ENCODE measurements at places on chromosomes 12 and 14.
A peak's percentile ranks its signal among the peaks of the same experiment; 100 is the strongest.

GRCh38 chr12:22682663-22683062 lies 57.7 kb downstream of the ETNK1 start:
- no peak for DNase-seq

DNA sequence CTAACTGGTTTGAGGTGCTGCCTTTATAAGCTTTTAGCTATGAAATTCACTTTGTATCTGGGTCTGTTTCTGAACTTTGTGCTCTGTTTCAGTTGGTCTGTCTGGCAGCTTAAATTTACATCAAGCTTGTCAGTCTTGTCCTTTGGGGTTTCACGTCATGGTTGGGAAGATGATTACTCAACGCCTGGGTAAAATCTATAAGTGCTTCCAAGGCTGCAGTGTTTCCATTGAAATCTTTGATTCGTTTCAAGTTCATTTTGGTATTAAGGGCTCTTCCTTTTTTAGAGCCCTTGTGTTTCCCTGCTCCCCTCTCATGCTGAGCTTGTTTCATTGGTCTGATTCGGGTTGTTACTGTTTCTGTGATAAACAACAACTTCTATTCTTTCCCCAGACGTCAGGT lies 58.2 kb downstream of the FBXW8 start:
- DNase-seq = no peak

DNA sequence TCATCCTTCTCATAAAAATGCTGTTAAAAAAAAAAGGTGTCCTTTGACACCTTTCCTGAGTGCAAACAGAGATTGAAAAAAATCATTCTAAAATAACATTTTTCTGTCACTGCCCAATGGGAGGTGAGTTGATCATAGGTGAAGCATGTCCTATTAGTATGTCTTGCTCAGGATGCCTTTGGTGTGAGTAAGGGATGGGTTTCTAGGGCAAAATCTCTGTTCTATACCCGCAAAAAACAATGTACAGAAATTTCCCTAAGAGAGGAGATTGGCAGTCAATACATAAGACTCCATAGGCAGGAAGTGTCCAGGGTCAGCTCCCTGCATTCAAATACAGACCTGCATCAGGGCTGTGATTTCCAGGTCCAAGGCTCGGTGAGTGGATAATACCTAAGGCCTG lies 195.2 kb downstream of the DAD1 start:
- DNase-seq = no peak

GRCh38 chr12:58106195-58106594 lies 164.8 kb downstream of the ATP23 start:
- no peak for DNase-seq

DNA sequence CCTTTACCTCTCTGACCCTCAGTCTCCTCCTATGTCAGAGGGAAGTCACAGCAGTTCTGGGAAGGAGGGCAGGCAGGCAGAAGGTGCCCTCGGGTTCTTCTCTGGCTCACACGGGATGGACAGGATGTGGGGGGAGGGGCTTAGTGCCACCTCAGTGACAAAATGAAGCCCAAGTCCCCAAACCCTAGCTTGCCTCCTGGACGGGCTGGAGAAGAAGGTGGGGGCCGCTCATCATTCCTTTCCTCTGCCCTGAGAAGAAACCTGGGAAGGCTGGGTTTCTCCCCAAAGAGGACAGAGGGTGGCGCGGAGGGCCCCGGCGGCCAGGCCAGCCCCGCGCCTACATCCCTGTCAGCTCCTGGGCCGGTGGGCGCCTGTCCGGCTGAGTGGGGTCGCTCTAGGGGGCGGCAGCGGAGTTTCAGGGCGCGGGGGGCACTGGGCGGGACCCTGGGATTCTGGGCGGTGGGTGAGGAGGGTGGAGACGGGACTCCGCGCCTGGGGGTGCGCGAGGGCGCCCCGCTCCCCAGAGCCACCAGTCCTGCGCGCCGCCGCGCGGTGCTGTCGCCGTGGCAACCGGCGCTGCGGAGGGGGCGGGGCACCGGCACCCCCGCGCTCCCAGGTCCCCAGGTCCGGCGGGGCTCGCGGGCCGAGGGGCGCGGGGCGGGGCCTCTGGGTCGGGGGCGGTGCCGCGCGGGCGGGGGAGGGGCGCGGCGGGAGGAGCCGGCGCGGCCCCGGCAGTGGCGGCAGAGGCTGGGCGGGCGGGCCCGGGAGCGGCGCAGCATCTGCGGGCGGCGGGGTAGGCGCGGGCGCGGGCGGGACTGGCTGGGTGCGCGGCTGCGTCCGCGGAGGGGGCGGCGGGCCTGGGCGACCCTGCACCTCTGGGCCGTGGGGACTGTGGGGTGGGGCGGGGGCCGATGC lies at the start of gene TMEM121:
Gene TMEM121, plus strand, starts transcription at position 723 of the 915 bp plus-strand sequence. CDS start 2,252 bp downstream, outside the sequence.
- DNase-seq = peak; percentile 34

DNA sequence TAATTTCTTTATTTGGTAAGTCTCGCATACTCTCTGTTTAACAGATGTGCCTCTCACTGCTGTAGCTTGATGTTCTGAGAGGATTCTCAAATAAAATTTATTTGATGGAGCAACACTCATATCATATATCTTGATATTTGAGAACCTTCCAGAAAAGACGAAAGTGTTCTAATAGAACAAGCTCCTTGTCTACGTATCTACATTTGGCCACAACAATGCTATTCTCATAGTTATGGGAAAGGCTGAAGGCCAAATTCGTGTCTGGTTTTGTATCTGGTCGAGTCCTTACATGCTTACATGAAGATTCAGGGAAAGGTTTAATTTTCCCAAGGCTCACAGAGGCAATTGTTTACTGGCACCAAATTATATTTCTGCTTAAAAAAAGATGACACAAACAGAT lies 186.7 kb upstream of the SLC38A2 start:
- no peak for DNase-seq

GRCh38 chr12:43840338-43840737 lies 4.5 kb downstream of the TMEM117 start:
- no peak for DNase-seq

GRCh38 chr12:122813310-122813713 lies 21.9 kb upstream of the HIP1R start:
- no peak for DNase-seq

- no peak for DNase-seq
Observed at GRCh38 chr12:92439420-92439805, 263.4 kb upstream of the PLEKHG7 start.

GRCh38 chr14:103255555-103255954 lies 78.5 kb upstream of the EIF5 start:
- no peak for DNase-seq

DNA sequence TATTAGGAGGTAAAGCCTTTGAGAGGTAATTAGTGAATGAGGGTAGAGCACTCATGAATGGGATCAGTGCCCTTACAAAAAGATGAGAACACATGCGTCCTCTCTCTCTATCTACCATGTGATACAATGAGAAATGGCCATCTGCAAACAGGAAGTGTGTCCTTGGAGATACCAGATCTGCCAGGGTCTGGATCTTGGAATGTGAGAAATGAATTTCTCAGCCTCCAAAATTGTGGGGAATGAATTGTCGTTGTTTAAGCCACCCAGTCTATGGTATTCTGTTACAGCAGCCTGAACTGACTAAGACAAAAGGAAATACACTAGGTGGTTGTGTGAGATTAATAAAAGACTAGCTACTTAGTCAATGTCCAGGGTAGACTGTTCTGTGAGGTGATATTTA lies 366.6 kb downstream of the NELL2 start:
- DNase-seq = no peak

DNA sequence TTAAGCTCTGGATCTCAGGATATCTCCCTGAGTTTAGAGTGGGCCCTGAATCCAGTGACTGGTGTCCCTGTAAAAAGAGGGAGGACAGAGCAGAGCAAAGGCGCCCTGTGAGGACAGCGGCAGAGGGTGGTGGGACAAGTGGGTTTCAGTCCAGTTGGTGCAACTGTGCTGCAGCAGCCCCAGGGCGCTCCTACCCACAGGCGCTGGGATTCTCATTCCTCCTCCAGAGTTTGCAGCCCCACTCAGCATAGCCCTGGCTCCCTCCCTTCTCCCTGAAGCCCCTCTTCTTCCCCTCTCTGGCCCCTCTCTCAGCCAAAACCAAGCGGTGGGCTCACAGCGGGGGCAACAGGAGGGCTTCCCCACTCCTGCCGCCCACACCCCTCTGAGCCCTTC lies 1.6 kb downstream of the TMEM179 start:
- no peak for DNase-seq
